Stimulated activated CD8-positive, alpha-beta memory T cell treated with anti-CD3 and anti-CD28 coated beads, Interleukin-7, amount 100 ng/mL, for 24 hours (primary cell): ENCODE measurements at places on chromosomes 7 and 10.

- DNase-seq: no peak
Measured at GRCh38 chr7:43572516-43573049, 10.3 kb upstream of the STK17A start.

DNA sequence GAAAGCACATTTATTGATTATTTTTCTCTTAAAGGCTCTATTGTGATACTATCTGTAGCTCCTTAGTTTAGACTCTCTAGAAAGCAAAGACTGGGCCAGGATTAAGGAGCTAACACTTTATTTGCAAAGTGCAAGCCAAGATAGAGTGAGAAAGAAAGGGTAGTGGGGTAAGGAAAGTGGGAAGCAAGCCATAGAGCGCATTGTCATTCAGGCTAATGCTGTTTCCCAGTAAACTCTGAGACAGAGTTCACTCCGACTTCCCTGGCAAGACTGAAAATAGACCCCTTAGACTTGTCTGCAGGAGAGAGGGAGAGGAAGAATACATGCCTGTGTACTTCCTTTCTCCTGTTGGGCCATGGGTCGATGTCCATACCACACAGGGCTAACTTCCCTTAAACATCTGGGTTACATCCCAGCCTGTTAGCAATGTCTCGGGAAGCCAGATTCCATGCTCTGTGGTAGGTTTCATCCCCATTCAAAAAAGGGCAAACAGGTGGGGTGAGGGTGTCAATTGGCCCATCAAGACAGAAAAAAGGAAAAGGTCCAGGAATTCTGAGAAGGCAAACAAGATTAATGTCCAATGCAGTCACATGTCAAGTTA, 875.8 kb upstream of the CELF2 start:
- DNase-seq: no peak

DNA sequence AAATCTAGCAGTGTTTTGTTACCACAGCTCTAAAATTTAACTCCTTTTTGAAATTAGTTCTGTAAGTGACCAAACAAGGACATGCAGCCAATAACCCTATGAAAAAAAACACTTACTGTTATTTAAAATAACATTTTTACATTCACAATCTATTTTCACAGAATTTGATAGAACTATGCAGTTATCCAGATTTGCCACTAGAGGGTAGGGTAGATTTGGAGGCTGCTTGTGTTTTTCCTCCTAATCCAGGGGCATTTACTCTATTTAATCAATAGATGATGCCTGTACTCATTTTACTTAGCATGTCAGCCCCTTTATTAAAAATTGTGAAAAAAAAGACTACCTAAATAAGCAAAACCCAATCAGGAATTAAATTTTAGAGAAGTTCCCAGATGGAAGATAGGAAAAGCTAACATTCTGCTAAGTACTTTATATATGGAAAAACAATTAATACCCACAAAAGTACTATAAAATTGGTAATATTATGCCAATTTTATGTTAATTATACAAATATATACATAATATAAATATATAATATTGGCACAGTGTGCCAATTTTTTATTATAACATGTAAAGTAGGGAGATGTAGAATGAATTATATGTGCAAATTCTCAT, 18.1 kb upstream of the LIPK start:
- DNase-seq: no peak

- DNase-seq: no peak
Measured at GRCh38 chr7:107118109-107118900, 50.5 kb upstream of the HBP1 start.

- no peak for DNase-seq
Measured at GRCh38 chr7:103859709-103860108, 129.7 kb downstream of the RELN start.

GRCh38 chr7:73701357-73701995, 18.0 kb downstream of the STX1A start:
- DNase-seq: no peak

DNA sequence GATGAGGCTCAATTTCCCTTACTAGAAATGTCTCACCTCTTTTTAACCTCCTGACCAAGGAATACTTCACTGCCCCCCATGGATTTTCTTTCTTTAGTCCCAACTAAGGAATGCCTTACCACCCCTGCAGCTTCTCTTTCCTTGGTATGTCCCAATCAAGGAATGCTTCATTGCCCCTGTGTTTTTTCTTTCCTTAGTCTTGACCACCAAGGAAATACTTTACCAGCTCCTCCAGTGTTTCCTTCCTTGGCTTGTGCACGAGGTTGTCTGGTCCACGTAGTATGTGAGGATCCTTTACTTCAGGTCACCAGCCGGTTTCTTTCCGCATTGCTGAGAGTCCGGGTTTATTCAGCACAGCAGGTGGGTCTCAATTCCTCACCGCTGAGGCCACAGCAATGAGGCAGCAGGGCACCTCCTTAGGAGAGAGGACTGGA, 59.3 kb downstream of the CYP2C9 start:
- no peak for DNase-seq

GRCh38 chr10:118773041-118773440, 18.3 kb upstream of the CACUL1 start:
- DNase-seq: no peak

GRCh38 chr10:60986791-60987190, 42.8 kb upstream of the RHOBTB1 start:
- no peak for DNase-seq

DNA sequence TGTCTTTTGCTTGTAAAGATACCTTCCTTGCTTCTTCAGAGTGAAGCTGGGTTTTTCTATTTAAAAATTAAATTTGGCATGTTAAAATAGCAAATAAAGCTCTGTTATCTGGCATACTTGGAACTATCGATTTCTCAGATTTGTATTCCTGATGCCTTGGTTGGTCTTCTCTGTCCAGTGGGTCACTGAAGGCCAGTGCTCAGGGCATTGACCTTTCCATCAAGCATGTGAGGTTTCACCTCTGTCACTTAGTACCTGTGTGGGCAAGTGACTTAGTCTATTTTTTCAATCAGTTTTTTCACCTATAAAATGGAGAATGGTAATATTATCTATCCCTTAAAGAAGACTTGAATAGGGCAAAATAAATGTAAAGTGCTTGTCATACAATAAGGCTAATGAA, 311.3 kb downstream of the BICC1 start:
- no peak for DNase-seq
